Mesothelial cell of epicardium (in vitro differentiated cells): ENCODE measurements at places on chromosomes 16 and 17.

GRCh38 chr16:55292491-55292890 is 31.5 kb upstream of the IRX6 start:
- H3K4me3 ChIP-seq: no peak overlapping the region
- H3K27ac ChIP-seq: no peak overlapping the region
- peaks cover under 1% of the 10 kb centered on the region for H3K36me3 ChIP-seq
- no peak for DNase-seq
- peaks cover 15% of the 10 kb centered on the region for H3K4me1 ChIP-seq

DNA sequence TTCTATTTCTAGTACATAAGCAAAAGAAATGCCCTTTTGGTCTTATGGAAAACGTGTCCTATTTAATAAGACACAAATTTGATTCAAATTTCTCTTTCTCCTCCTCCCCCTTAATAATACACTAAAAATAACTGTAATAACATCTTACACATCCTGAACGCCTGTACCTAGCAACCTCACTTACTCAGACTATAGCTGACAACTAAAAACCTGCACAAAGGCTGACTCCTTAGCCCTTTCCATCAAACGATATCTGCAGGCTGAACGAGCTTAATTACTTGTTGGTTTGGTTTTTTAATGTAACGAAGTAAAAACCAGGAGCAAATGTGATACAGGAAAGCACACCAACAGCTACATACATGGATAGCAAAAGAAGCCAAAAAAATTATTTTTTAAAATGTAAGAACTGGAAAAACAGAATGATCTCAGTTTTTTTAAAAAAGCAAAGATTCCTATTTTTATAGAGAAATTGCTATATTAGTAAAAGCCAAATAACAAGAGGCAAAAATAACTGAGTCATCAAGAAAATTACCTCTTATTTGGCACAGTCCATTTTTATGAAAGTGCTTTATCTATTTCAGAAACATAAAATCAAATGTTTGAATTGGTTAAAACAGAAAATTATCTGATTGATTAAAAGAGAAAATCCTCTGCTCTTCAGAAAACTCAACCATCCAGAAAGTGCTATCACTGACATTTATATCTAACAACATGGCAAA is 23.5 kb downstream of the ADCY9 start:
- H3K36me3 ChIP-seq: no peaks in the 10 kb centered on the region
- no peak overlapping the region for H3K27ac ChIP-seq
- H3K4me3 ChIP-seq: no peak overlapping the region

- H3K4me3 ChIP-seq: peak overlapping the region; percentile 72
- H3K4me1 ChIP-seq: peaks cover 2% of the 10 kb centered on the region
- no peaks in the 10 kb centered on the region for H3K36me3 ChIP-seq
Observed at GRCh38 chr17:39617446-39618245, 9.1 kb upstream of the PPP1R1B start.

DNA sequence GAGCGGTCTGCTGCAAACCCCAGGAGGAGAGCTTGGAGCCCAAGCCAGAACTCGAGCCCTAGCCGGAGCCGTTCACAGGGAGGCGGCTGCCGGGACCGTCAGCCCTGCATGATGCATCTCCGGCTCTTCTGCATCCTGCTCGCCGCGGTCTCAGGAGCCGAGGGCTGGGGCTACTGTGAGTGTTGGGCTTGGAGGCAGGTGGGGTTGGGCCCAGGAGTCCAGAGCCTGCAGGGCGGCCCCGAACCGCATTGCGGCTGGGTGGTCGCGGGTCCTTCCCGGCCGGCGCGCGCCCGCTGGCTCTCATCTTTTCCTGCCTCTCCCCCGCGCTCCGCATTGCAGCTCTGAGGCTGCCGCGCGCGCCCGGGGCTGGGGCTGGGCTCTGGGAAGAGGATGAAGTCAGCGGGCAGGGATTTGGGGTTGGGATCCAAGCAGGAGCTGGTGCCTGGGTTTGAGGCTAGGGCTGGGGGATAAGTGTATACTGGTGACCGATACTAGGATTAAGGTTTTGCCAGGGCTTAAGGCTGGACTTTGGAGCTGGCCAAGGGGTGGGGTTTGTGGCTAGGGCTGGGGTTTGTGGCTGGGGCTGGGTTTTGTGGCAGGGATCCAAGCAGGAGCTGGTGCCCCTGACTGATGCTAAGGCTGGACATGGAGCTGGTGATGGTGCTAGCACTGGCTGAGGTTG is 532 bp downstream of the CNTNAP1 start:
- no peak for DNase-seq
- H3K4me3 ChIP-seq: peak overlapping the region; percentile 67
- peaks cover 33% of the 10 kb centered on the region for H3K4me1 ChIP-seq
- H3K36me3 ChIP-seq: peaks cover 12% of the 10 kb centered on the region
- peaks cover 14% of the 10 kb centered on the region for H3K27me3 ChIP-seq

DNA sequence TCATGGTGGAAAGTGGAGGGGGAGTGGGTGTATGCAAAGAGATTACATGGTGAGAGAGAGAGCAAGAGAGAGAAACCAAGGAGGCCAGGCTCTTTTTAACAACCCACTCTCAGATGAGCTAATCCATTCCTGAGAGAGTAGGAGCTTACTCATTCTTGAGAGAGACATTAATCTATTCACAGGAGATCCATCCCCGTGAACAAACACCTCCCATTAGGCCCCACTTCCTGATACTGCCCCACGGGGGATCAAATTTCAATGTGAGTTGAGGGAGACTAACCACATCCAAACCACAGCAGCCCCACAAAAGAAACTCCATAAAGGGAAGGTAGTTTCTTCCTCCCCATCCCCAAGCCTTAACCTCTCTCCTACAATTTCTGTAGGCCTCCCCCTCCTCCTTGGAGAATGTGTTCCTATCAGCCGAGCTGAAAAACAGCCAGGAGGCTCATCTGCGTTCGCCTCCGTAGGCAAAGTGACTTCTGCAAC is 450.0 kb downstream of the NPIPA7 start:
- peaks cover 13% of the 10 kb centered on the region for H3K27me3 ChIP-seq
- H3K36me3 ChIP-seq: no peaks in the 10 kb centered on the region
- DNase-seq: no peak
- no peak overlapping the region for H3K27ac ChIP-seq

- DNase-seq: no peak
- H3K27ac ChIP-seq: peak overlapping the region; percentile 79
- H3K4me1 ChIP-seq: peaks cover 71% of the 10 kb centered on the region
- no peaks in the 10 kb centered on the region for H3K36me3 ChIP-seq
Observed at GRCh38 chr17:48503747-48504146, 27.1 kb downstream of the HOXB1 start.

GRCh38 chr17:48970865-48971687 is 2.7 kb upstream of the GIP start:
- DNase-seq: no peak
- no peak overlapping the region for H3K4me3 ChIP-seq
- peak overlapping the region; percentile 93 for H3K27ac ChIP-seq
- H3K4me1 ChIP-seq: peaks cover 29% of the 10 kb centered on the region
- no peaks in the 10 kb centered on the region for H3K36me3 ChIP-seq
- no peaks in the 10 kb centered on the region for H3K27me3 ChIP-seq

- no peaks in the 10 kb centered on the region for H3K4me1 ChIP-seq
- DNase-seq: no peak
- peaks cover 30% of the 10 kb centered on the region for H3K27me3 ChIP-seq
- no peaks in the 10 kb centered on the region for H3K36me3 ChIP-seq
- no peak overlapping the region for H3K27ac ChIP-seq
- H3K4me3 ChIP-seq: no peak overlapping the region
Observed at GRCh38 chr16:22098405-22099255, 6.3 kb downstream of the VWA3A start.

GRCh38 chr17:8345052-8345690 is 5.5 kb downstream of the ODF4 start:
- peaks cover 11% of the 10 kb centered on the region for H3K4me1 ChIP-seq
- H3K36me3 ChIP-seq: no peaks in the 10 kb centered on the region
- H3K27ac ChIP-seq: no peak overlapping the region
- H3K4me3 ChIP-seq: no peak overlapping the region

- H3K27me3 ChIP-seq: no peaks in the 10 kb centered on the region
- peaks cover 21% of the 10 kb centered on the region for H3K4me1 ChIP-seq
- DNase-seq: no peak
- H3K4me3 ChIP-seq: no peak overlapping the region
- no peaks in the 10 kb centered on the region for H3K36me3 ChIP-seq
- no peak overlapping the region for H3K27ac ChIP-seq
Observed at GRCh38 chr16:2489581-2489980, 14.7 kb downstream of the TBC1D24 start.

DNA sequence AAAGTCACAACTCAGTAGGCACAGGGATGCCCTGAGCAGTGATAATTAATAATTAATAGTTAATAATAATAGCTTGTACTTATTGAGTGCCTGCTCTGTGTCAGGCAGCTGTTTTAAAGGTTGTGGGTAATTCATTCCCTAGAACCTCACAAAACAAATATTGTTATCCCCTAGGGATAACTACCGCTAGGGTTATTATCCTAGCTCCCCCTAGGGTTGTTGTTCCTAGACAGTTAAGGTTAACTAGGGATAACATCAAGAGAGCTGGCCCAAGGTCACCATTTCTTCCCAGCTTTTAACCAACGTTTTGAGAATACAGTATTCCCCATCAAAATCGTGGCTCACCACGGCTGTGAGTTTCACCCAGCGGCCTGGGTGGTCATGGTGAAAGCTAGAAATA is 180.1 kb downstream of the PRKCB start:
- H3K36me3 ChIP-seq: no peaks in the 10 kb centered on the region
- no peaks in the 10 kb centered on the region for H3K4me1 ChIP-seq
- H3K27me3 ChIP-seq: peaks cover 12% of the 10 kb centered on the region
- DNase-seq: no peak
- no peak overlapping the region for H3K27ac ChIP-seq

DNA sequence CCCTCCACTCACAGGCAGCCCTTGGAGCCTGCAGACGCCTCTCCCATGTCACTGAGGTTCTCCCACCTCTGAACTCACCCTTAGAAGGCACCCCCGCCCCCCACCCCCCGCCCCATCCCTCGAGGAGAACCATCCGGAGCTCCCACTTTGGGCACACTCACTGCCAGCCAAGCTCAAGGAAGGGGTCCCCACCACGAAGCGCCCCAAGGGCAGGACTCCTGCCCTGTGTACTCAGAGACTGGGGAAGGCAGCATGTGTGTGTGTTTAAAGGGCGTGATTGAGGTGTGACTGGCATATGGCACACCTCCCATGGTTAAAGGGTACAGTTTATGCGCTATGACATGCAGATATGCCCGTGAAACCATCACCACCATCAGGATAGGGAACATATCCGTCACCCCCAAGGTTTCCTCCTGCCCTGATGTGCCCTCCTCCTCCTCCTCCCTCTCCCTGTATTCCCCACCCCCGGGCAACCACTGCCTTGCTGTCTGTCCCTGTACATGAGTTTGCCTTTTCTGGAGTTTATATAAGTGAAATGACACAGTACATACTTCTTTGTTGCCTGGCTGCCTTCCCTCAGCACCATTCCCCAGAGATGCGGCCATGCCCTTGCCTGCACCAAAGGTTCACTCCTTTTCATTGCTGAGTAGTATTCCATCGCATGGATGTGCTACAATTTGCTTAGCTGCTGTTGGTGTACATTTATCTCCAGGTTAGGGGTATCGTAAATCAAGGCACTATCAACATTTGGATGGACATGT is 14.0 kb upstream of the RBFOX3 start:
- peak; percentile 9 for DNase-seq
- H3K4me3 ChIP-seq: no peak overlapping the region
- H3K27me3 ChIP-seq: peaks cover 56% of the 10 kb centered on the region
- H3K36me3 ChIP-seq: no peaks in the 10 kb centered on the region
- no peak overlapping the region for H3K27ac ChIP-seq

DNA sequence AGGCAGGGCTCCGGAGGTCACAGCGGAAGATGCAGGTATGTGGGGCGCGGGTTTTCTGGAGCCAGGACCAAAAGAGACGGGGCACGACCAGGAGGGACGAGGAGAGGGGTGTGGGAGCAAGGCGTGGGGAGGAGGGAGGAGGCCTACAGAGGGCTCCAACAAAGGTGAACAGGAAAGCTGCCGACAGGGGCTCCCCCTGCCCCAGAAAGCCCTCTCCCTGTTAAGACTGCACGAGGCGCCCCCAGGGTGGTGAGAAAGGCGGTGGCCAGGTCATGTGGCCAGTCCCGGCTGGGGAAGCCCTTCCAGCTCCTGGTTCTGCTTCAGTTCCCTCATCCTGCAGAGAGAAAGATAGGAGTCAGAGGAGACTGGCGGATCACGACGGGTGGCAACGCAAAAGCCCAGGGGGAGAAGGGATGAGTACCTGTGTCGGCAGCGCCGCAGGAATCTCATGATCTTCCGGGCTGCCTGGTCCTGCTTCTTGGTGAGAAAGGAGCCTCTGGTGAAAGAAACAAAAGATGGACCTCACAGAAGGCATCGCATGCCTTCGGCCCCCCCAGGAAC is 949 bp upstream of the SPAG7 start:
- H3K27me3 ChIP-seq: no peaks in the 10 kb centered on the region
- no peak overlapping the region for H3K27ac ChIP-seq
- no peak overlapping the region for H3K4me3 ChIP-seq
- peaks cover 46% of the 10 kb centered on the region for H3K4me1 ChIP-seq
- peak; percentile 52 for DNase-seq
- peaks cover 18% of the 10 kb centered on the region for H3K36me3 ChIP-seq

DNA sequence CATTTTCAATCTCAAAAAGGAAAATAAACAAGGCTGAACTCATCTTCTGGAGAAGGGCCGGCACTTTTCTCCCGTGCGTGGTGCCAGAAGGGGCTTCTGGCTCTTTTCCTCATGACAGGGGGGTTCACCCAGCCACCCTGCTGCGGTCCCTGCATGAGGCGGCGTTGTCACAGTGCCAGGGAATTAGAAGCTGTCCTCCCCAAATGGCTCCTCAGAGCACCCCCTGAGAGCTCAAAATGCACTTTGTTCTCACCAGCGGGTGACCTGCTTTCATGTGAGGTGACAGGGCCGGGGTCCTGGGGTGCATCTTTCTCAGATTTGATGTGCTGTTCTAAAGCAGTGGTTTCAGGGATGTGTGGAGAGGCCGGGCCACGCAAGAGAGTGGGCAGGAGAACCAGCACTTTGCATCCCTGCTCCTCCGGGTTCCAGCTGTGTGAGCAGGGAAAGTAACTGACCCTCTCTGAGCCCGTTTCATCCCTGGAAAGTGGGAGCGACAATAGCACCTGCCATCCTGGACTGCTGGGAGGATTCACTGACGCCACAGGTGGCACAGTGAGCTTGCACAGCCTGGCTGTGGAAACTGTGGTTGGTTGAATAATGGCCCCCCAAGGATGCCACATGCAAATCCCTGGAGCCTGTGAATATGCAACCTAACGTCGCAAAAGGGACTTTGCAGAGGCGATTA is 94.0 kb downstream of the FOXL1 start:
- no peak overlapping the region for H3K27ac ChIP-seq
- no peak for DNase-seq
- no peak overlapping the region for H3K4me3 ChIP-seq
- no peaks in the 10 kb centered on the region for H3K36me3 ChIP-seq

GRCh38 chr16:84931506-84931905 is 79.8 kb downstream of the ZDHHC7 start:
- peaks cover 8% of the 10 kb centered on the region for H3K4me1 ChIP-seq
- no peaks in the 10 kb centered on the region for H3K27me3 ChIP-seq
- no peak overlapping the region for H3K27ac ChIP-seq
- no peak overlapping the region for H3K4me3 ChIP-seq
- no peak for DNase-seq
- no peaks in the 10 kb centered on the region for H3K36me3 ChIP-seq

- peak overlapping the region; percentile 81 for H3K4me3 ChIP-seq
- peak; percentile 86 for DNase-seq
- H3K36me3 ChIP-seq: peaks cover 13% of the 10 kb centered on the region
- peak overlapping the region; percentile 34 for H3K27ac ChIP-seq
Observed at GRCh38 chr17:68205251-68205807, 42.5 kb upstream of the AMZ2 start.

- no peak for DNase-seq
- H3K4me1 ChIP-seq: peaks cover 23% of the 10 kb centered on the region
- H3K27me3 ChIP-seq: no peaks in the 10 kb centered on the region
- H3K36me3 ChIP-seq: no peaks in the 10 kb centered on the region
- H3K27ac ChIP-seq: no peak overlapping the region
- no peak overlapping the region for H3K4me3 ChIP-seq
Observed at GRCh38 chr17:72361892-72362291, 241.1 kb downstream of the SOX9 start.
